PC-9 (cell line): ENCODE measurements at places on chromosomes 11 and 22. TPM values are rescaled to one million over a fixed set of nuclear protein-coding genes. Genes with fewer than 3 reads are reported as not detected.

- no peak overlapping the region for H3K27ac ChIP-seq
- H3K4me3 ChIP-seq, result no peak overlapping the region
- H3K27me3 ChIP-seq, result no peaks in the 10 kb centered on the region
- H3K36me3 ChIP-seq, result no peaks in the 10 kb centered on the region
- DNase-seq, result no peak
Measured at GRCh38 chr11:8786933-8787332, 104.3 kb downstream of the RPL27A start.

DNA sequence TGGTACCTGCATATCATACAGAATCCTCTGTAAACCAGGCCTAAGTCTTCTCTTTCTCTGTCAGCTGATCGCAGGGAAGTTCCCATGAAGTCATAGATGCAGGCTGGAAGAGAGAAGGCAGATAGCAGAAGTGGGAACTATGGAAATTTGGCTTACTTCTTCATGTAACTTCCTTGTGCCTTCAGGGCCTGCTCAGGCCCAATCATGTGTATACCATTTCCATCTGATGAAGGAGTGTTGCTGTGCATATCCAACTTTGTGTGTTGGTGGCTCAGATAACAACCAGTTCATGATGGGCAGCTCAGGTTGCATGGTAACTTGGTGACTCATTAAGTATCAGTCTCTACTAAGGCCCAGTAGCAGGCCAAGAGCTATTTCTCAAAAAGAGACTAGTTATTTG is 53.1 kb upstream of the CEP295 start:
- no peak for DNase-seq
- H3K4me1 ChIP-seq, result no peaks in the 10 kb centered on the region
- H3K27me3 ChIP-seq, result no peaks in the 10 kb centered on the region
- H3K27ac ChIP-seq, result no peak overlapping the region

Gene GAB4
- total RNA-seq, result not detected in 2 replicates

- DNase-seq, result no peak
- H3K4me3 ChIP-seq, result no peak overlapping the region
- no peaks in the 10 kb centered on the region for H3K27me3 ChIP-seq
- no peak overlapping the region for H3K27ac ChIP-seq
- no peaks in the 10 kb centered on the region for H3K4me1 ChIP-seq
Measured at GRCh38 chr22:28629420-28630176, 50.0 kb downstream of the TTC28 start.

DNA sequence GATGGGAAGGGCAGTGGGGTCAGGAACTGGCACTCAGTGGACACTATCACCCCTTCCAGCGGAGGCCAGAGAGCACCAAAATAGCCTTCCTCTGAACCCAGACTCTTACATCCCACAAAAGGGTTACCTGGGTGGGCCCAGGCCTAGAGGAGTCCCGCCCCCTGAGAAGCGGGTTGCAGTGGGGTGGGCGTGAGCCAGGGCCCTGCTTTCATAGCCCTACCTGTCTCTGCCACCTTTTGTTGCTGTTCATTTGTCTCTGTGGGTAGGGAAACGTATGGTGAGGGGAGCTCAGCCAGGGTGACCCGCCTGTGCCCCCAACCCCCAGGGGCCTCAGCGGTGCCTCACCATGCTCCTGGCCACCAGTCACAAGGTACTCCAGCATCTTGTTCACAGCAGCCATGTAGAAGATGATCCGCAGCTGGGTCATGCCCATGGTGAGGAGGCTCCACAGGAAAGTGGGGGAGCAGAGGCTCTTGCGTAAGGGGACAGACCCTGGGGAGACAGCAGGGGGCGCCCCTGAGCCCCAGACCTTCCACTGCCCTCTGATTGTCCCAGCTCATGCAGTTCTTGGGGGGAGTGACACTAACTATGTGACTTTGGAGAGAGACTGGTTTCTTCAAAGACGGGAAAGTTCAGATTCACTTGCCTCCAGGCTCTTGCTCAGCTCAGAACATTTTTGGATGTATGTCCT is 24.0 kb downstream of the SLC43A1 start:
- no peaks in the 10 kb centered on the region for H3K36me3 ChIP-seq
- H3K27ac ChIP-seq, result no peak overlapping the region
- H3K4me1 ChIP-seq, result peaks cover 16% of the 10 kb centered on the region

DNA sequence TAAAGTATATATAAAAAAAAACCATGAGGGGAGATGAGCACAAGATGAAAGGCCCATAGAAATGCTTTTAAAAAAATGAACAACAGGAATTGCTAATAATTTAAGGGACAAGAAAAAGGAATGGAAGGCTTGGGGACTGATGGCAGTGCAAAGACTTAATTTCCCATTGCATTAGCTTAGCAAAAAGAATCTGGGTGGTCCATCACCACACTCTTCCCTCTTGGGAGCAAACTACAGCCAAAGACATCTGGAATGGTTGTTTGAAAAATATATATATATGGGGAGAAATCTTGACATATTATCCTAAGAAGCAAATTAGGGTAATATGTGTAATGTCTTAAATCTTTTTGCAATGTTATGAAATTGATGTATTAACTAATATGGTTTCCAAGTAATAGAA is 727.1 kb downstream of the METTL15 start:
- H3K4me3 ChIP-seq, result no peak overlapping the region
- 0 out of 2 replicates have a peak, but pooled peaks cover 10% of the 10 kb centered on the region for H3K4me1 ChIP-seq
- H3K27ac ChIP-seq, result no peak overlapping the region

Gene MMP8
- total RNA-seq, result not detected in 2 replicates

- no peaks in the 10 kb centered on the region for H3K27me3 ChIP-seq
- H3K4me3 ChIP-seq, result no peak overlapping the region
- DNase-seq, result no peak
- H3K27ac ChIP-seq, result no peak overlapping the region
Measured at GRCh38 chr11:98431463-98432359, 589.0 kb upstream of the CNTN5 start.

DNA sequence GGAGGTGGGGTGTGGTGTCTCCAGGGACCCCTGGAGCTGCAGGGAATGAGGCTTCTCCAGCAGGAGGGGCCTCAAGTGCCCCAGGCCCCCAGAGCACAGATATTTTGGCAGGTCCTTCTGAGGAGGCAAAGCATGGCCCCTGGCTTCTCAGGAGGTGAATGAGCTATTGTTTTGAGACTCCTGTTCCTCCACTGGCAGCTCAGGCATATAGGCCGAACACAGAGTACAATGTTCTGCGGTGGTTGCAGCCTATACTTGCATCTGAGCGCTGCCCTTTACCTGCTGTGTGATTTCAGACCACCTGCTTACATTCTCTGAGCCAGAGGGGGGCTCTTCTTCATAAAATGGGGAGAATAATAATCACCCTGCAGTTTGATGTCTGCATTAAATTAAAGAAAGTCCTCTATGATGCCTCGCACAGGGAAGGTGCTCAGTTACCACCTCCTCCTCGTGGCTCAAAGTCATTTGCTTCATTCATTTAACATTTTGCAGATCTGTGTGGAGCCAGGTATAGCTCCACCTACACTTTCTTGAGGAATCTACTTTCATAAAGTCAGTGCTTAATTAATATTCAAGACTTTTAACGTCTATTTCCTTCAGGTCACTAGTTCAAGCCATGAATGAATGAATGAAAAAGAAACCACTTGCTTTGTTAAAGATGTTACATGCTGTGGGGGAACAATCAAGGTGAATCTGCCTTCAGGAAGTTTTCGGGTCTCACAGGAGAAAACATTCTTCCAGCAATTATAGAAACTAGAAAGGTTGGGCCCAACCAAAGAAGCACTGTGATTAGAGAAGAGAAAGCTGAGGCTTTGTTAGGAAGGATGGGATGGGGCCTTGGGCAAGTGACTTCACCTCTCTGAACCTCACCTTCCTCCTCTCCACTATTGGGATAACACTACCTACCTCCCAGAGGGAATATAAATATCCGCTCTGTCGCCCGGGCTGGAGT is 68.4 kb downstream of the ADAMTS15 start:
- H3K4me1 ChIP-seq, result peaks cover 9% of the 10 kb centered on the region
- H3K27me3 ChIP-seq, result no peaks in the 10 kb centered on the region
- H3K36me3 ChIP-seq, result no peaks in the 10 kb centered on the region
- no peak overlapping the region for H3K4me3 ChIP-seq
- no peak overlapping the region for H3K27ac ChIP-seq
- DNase-seq, result no peak
